Left forelimb (tissue), 1 donor: ENCODE measurements at places on chromosomes 1 and 21.

- DNase-seq = no peak
Measured at GRCh38 chr1:62175568-62176179, 19.0 kb upstream of the L1TD1 start.

- DNase-seq = no peak
Measured at GRCh38 chr1:204443260-204443619, 31.6 kb upstream of the PPP1R15B start.

- no peak for DNase-seq
Measured at GRCh38 chr21:35273333-35273732, 224.2 kb upstream of the RUNX1 start.

DNA sequence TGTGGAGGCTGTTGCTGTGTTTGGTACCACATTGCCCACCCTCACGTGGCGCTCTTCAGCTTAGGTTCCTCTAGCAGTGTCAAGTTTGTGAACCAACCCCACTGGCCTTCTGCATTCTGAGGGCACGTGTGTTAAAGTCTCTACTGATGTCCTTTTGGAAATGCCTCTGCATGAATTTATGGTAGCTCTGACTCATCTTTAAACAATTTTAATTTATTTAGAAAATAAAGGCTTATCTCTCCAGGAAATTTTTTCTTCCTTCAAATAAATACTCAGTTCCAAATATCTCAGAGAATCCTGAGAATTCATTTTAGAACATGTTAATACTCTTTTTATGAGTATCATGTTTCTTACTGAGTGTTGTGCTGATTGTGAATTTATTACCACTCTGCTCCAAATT is 5.5 kb downstream of the CD1D start:
- DNase-seq = no peak

DNA sequence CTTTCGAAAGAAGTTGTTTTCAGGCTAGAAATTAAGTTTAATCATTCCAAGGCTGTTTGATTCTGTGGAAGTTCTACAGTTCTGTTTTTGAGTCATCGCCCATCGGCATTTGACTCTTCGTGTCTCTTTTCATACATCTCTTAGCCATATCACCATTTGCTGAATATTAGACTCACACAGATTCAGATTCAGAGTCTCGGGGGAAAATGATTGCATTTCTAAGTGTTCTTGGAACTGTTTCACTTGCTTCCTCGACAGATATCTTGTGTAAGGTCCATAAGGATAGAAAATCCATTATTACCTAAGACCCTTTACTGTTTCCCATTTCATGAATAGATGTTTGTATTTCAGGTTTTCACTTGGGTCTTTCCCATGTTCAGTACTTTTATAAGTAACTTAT is 237.0 kb upstream of the SGIP1 start:
- DNase-seq = no peak
